Mesothelial cell of epicardium (in vitro differentiated cells): ENCODE measurements at places on chromosomes 13 and 19. TPM values are rescaled to one million over a fixed set of nuclear protein-coding genes. Genes with fewer than 3 reads are reported as not detected.

DNA sequence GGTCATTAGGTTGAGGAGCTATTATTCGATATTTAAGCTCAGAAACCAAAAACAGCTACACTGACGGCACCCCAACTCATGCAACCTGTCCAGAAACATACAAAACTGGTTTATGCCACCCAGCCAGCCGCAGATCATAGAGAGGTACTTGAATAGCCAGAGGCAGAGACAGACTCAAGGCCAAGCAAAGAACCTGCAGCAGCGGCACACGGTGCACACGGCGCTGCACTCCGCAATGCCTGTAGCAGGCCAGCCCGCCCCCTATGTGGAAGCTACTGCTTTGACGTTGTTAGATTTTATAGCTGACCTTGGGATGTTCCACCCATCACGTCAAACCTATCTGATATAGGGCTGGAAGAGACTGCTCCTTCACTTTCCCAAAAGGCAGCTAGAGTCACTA, 11.9 kb upstream of the DHRS12 start:
- DNase-seq: no peak

DNA sequence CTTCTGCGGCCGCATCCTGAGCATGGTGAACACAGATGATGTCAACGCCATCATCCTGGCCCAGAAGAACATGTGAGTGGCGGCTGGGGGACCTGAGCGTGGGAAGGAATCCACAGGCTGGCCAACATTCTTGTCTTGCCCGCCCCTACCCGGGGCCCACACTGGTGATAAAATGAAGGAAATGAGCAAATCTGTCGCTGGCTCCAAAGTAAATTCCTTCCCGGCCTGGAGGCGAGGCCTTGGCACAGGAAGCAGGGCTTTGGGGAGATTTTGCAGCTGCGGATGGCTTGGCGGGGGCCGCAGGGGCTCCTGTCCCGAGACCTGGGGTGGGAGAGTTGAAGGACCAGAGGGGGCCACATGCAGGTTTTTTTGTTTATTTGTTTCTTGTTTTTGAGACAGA, 4.4 kb downstream of the KXD1 start:
- DNase-seq: no peak

The ZIK1 gene
- total RNA-seq: 15.4 to 17.1 TPM (median 16.7 TPM) in 3 replicates

DNA sequence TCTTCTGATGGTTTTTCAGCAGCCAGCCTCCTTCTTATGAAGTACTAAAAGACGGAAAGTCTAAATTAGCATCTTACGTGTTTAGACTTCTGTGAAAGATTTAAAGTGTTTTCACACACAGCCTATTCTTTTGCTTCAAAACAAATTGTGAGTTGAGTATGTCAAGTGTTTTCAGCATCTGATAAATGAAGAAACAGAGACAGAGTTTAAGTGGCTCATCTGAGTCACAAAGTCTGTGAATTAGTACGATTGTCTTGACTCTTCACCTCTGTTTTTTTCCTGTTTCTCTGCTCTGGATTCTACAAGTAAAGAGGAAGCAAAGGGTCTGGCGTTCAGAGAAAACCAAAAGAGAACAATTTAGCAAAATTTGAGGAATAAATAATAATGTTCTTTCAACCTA, 116.4 kb downstream of the FRY start:
- DNase-seq: no peak

- DNase-seq: no peak
These were observed 1319.2 kb upstream of the SLC10A2 start for GRCh38 chr13:104385404-104385803.

The CNN1 gene
- total RNA-seq: 27.7 to 30.1 TPM (median 29.6 TPM) in 3 replicates

GRCh38 chr19:15671891-15672579, 852 bp upstream of the CYP4F12 start:
- no peak for DNase-seq

- no peak for DNase-seq
These were observed 8.1 kb upstream of the SDHAF1 start for GRCh38 chr19:35986664-35987570.

The FGF22 gene
- total RNA-seq: 0.25 to 0.38 TPM in 2 of 3 replicates, not detected in the other

- DNase-seq: no peak
These were observed 836.2 kb downstream of the DACH1 start for GRCh38 chr13:71030784-71031183.

DNA sequence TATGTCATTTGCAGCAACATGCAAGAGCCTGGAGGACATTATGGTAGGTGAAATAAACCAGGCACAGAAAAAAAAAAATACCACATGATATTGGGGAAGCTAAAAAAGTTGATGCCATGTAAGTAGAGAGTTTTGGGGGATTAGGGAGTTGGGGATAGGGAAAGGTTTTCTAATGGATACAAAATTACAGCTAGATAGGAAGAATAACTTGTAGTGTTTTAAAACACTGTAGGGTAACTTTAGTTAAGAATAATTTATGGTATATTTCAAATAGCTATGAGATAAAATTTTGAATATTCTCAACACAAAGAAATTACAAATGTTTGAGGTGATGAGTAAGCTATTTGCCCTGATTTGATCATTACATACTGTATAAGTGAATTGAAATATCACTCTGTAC, 1456.7 kb upstream of the MIR17HG start:
- no peak for DNase-seq
